ENCODE measurements at places on chromosomes 7 and 10. TPM values are rescaled to one million over a fixed set of nuclear protein-coding genes. Genes with fewer than 3 reads are reported as not detected.

DNA sequence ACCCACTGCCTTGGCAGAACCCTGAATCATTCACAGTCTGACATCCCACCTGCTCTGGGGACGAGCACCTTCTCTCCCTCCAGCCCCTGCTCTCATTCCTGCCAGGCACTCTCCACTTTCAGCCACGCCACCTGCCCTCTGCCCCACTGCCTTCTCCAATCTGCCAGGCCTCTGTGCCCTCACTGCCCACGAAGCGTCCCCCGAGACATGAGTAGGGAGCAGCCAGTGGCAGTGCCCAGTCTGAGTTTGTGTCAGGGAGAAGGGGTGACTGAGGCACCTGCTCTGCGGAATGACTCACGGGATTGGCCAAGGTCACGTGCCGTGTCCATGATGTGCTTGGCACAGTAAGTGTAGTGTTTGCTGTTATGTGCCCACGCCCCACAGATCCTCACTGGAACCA is 215.2 kb upstream of the PPP2R2D start:
- H3K36me3 ChIP-seq, result no peaks in the 10 kb centered on the region
- no peak for DNase-seq
- no peak overlapping the region for H3K27ac ChIP-seq
- no peaks in the 10 kb centered on the region for H3K4me1 ChIP-seq

DNA sequence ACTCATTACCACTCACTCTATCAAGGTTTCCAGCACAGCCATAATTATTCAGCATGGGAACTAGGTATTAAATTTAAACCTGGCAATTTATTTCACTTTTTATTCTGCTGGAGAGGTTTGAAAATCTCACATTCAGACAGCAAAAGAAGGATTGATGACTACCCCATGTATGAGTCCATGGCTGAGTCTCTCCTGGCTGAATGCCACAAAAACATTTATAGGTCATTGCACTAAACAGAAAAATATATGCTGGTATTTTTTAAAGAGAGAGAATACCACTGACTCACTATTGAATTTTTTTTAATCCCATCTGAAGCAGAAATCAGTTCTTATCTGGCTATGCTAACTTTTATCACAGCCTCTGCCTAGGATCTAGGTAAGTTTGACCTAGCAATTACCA is 336.3 kb downstream of the PPP1R3A start:
- H3K27ac ChIP-seq, result no peak overlapping the region
- no peaks in the 10 kb centered on the region for H3K27me3 ChIP-seq
- no peak for DNase-seq
- H3K4me1 ChIP-seq, result no peaks in the 10 kb centered on the region

DNA sequence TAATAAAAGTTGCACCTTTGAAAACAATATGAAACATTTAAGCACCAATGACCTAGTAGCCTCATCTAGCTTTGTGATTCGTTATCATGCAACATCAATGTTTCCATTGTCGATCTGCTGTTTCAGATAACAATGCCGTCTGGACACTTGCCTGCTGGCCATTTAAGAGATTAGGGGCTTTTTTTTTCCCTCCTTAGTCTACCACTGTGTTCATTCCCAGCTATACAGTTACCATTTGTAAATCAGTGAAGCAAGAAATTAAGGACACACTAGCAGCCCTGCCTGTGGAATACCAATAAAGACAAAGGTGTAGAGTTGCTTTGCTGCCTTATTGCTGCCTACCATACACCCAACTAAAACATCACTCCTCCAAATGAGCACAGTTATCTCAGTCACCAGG is 37.6 kb upstream of the MYO3A start:
- H3K36me3 ChIP-seq, result no peaks in the 10 kb centered on the region
- H3K27me3 ChIP-seq, result peaks cover 48% of the 10 kb centered on the region
- no peaks in the 10 kb centered on the region for H3K4me1 ChIP-seq
- DNase-seq, result no peak
- no peak overlapping the region for H3K4me3 ChIP-seq
- no peak overlapping the region for H3K27ac ChIP-seq

The LRIT1 gene
- total RNA-seq, result not detected

The ACTL6B gene
- not detected for total RNA-seq
